ENCODE measurements at places on chromosomes 2 and 18.

- DNase-seq: no peak
Observed at GRCh38 chr18:37563931-37564392, 1.6 kb downstream of the CELF4 start.

- DNase-seq: no peak
Observed at GRCh38 chr2:215548714-215549113, 112.8 kb upstream of the FN1 start.

- no peak for DNase-seq
Observed at GRCh38 chr2:238239543-238239862, 335 bp downstream of the HES6 start.

- no peak for DNase-seq
Observed at GRCh38 chr2:58702302-58702885, 461.3 kb upstream of the FANCL start.
